ENCODE measurements at places on chromosomes 3 and 15.

GRCh38 chr15:72227192-72227586 is 3.8 kb downstream of the PKM start:
- no peak for DNase-seq

GRCh38 chr15:48479751-48480150 is 148.5 kb downstream of the DUT start:
- no peak for DNase-seq

- peak; percentile 35 for DNase-seq
Observed at GRCh38 chr15:24954783-24955530, at the start of the genes SNRPN and SNURF. Gene SNRPN (plus strand): TSS chr15:24954987. CDS start chr15:24974454, 19,467 bp downstream. Gene SNURF (plus strand): TSS chr15:24954987. CDS start chr15:24955049, 62 bp downstream.

GRCh38 chr15:75065851-75066509 is 42.6 kb downstream of the PPCDC start:
- no peak for DNase-seq

DNA sequence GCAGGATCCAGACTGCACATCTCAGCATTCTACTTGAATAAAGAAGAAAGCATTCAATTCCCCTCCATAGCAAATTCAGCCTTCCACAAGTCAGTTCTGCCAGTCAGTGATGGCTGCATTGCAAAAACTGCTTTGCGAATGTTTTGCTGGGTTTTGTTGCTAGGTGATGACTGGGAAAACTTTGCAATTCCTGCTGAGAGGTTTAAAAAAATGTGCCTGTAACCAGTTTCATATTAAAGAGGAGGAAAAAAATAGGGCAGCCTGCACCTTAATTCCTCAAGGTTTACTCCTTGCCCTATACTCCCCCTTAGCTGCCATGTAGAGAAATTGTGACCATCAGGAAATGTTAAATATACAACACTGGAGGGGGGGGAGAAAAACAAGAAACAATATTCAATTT is 225.6 kb upstream of the ATP11B start:
- DNase-seq, result no peak

- no peak for DNase-seq
Observed at GRCh38 chr3:197000211-197000610, 29.4 kb downstream of the MELTF start.

GRCh38 chr15:81897057-81897677 is 148.7 kb downstream of the MEX3B start:
- no peak for DNase-seq

DNA sequence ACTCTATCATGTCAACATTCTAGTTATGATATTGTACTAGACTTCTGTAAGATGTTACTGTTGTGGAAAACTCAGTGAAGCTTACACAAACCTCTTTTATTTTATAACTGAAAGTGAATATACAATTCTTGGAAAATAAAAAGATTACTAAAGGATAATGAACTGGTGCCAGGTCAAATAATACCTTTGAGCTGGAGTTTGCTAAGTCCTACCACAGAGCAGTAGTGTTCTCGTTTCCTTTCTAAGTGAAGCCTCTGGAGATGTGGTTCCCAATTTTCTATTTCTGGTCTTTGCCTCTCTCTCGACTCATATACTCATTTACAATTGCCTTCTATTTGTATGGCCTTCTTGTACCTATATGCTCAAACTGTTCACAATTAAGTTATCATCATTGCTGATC is 942.9 kb downstream of the SQOR start:
- no peak for DNase-seq

All from central memory CD8-positive, alpha-beta T cell (primary cell).